Fibroblast of gingiva (primary cell): ENCODE measurements at places on chromosomes 16 and 17.
A peak's percentile ranks its signal among the peaks of the same experiment; 100 is the strongest.

DNA sequence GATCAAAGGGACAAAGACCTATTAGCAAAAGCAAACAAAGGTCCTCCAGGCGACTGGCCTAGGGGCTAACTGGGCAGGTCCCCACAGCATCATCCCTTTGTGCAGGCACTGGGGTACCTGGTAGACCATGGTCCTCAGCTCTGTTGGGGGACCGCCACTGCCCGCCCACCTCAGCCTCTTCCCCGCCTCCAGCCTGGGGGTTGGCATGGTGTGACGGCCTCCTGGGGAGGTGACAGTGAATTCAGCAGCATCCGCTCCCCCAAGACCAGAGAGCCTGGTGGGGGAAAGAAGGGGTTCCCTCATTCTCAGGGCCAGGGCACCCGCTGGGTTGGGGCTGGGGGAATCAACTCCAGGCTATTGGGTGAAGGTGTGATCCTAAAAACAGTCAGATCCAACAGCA, 38.7 kb upstream of the DNAH9 start:
- DNase-seq: no peak

DNA sequence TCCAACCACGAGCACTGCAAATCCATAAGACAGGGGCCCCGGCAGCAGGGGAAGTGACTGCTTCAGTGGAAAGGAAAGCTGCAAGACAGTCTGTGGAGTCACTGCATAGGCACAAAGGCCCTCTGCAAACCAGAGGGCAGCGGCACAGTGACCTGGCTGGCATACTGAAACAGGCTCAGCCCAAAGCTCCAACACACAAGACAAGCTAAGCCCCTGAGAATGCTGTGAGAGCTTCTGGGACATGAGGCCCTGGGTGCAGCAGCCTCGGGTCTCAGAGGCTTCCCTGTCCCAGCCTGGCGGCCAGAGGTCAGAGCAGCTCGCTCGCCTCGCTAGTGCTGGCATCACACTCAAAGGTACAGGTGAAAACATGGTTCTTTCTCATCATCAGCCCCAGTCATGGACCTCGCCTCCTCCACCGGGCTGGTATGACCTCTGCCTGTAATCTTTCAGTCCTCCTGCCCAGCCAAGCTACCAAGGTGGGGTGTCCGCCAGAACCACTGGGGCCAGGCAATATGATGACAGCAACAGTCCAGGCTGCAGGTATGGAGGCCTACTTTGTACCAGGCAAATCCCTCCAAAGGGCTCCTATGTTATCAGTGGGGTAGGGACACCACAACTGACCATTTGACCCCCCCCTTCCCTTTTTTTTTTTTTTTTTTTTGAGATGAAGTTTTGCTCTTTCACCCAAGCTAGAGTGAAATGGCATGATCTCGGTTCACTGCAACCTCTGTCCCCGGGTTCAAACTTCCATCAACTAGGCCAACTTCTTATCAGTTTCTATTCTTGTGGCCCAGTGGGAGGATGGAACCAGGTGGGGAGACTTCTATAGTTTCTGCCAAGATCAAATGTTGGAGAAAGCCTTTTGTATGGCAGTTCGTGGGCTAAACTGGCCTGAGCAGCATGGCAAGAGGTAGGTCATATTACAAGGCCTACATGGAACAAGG, 19.2 kb downstream of the ST3GAL2 start:
- DNase-seq: no peak

- no peak for DNase-seq
Observed at GRCh38 chr17:70750983-70751382, 581.7 kb downstream of the KCNJ2 start.

- DNase-seq: peak; percentile 27
Observed at GRCh38 chr16:87447323-87447722, 45.5 kb downstream of the ZCCHC14 start.

DNA sequence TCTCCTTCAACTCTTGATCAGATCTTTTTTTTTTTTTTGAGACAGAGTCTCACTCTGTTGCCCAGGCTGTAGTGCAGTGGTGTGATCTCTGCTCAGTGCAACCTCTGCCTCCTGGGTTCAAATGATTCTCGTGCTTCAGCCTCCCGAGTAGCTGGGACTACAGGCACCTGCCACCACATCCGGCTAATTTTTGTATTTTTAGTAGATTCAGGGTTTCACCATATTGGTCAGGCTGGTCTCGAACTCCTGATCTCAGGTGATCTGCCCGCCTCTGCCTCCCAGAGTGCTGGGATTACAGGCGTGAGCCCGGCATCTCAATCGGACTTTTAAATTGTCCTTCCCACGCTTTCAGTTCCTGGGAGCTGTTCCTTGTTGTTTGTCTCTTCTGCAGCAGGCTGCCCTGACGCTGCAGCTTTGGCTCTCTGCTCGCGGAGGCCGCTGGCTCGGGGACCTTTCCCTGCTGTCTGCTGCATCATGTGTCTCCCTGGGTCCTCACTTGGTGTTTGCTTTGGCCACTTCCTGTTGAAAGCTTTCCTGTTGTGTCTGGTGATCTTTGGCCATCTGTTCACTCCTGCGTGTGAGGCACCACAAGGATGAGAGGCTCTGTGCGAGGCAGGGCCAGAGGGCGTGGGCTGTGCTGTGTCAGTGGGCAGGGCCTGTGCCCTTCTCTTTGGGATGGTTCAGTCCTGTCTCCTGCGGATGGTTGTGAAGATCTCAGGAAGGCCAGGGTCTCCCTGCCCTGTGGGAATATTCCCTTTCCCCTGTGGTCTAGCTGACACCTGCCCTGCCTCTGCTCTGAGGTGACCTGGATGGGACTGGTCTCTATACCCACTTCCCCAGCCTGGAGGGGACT, 18.4 kb upstream of the CAPN15 start:
- DNase-seq: no peak

DNA sequence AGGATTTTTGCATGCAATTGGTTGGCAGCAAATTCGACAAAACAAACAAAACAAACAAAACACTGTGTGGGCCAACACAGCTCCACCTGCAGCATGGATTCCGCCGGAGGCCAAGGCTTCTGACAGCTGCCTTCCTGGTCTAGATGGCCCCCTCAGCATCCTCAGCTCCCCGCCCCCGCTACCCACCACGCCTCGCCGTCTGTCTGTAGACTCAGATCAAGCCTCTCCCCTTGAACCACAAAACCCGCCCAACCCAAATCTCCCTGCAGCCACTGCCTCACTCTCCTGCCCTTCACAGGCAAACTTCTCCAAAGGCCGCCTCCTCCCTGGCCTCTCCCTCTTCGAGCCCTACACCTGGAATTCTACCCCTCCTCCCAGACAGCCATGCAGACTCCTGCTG, 57.9 kb downstream of the RTN4RL1 start:
- DNase-seq: no peak

- peak; percentile 44 for DNase-seq
Observed at GRCh38 chr17:59406808-59407381, 75.4 kb downstream of the YPEL2 start.

DNA sequence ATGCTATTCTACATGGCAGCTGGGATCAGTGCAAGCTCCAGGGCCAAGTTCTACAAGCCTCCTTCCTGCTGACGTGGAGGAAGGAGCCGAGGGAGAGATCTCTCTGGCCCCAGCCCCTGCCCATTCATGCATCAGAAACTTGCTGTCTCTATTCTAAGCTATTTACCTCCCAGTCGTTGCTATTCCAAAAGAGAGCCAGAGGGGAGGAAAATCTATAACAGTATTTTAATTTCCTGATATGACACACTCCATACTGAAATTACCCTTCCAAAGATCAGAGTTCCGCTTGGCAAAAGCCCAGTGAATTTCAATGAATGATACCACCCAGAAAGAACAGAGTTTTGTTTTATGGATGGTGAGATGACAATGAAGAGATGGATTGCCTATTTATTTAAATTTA, 133.4 kb downstream of the GRIN2A start:
- DNase-seq: no peak

- DNase-seq: no peak
Observed at GRCh38 chr16:17222871-17223401, 247.8 kb downstream of the XYLT1 start.

GRCh38 chr17:21250854-21251253, 2.4 kb downstream of the NATD1 start:
- peak; percentile 63 for DNase-seq

GRCh38 chr16:1726661-1727502, 20.9 kb downstream of the MAPK8IP3 start:
- DNase-seq: no peak

DNA sequence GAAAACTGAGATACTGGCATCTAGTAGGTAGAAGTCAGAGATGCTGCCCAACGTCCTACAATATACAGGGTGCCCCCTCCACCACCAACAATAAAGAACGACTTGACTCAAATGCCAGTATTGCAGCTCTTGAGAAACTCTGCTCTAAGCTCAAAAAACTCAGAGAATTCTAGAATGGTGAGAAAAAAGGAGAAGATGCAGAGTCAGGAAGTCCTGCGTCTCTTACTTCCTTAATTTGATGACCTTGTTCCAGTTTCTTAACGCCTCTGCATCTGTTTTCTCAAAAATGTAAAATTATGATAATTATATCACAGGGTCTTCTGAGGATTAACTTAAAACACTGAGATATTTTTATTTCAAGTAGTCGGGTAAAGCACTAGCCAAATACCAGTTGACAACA, 1.7 kb upstream of the HSBP1 start:
- no peak for DNase-seq

DNA sequence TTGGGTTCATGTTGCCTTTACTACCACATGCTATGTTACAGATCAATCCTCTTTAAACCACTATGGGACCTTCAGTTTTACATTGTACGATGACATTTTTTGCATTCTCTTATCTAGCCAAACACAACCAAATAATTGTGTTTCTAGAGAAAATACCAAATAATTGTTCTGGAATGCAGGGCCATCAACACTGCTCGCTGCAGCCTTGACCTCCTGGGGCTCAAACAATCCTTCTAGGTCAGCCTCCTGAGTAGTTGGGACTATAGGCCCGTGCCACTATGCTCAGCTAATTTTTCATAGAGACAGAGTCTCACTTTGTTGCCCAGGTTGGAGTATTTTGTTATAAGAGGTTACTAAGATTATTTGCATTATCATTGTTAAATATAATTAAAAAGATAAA, 237.5 kb upstream of the PMFBP1 start:
- DNase-seq: no peak

GRCh38 chr17:10394201-10394887, 21.5 kb upstream of the MYH13 start:
- no peak for DNase-seq

DNA sequence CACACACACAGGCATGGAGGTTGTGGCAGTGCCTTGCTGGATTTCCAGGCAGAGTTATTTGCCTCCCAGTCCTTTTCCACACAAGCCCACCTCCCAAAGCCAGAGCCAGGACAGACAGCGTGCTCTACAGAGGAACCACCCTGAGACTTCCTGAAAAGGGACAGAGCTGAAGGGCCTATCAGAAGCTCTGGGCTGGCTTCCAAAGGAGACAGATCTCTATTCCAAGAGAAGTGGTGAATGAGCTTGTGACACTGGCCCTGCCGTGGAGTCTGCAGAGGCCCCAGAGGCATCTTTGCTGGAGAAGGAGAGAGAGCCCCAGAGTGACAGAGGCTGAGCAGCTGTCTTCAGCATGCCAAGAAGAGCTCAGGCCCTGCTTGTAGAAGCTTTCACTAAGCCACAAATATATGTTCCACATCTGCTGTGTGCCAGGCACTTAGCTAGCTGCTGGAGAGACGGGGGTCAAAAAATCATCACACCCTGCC, 8.3 kb upstream of the LPCAT2 start:
- peak; percentile 35 for DNase-seq

DNA sequence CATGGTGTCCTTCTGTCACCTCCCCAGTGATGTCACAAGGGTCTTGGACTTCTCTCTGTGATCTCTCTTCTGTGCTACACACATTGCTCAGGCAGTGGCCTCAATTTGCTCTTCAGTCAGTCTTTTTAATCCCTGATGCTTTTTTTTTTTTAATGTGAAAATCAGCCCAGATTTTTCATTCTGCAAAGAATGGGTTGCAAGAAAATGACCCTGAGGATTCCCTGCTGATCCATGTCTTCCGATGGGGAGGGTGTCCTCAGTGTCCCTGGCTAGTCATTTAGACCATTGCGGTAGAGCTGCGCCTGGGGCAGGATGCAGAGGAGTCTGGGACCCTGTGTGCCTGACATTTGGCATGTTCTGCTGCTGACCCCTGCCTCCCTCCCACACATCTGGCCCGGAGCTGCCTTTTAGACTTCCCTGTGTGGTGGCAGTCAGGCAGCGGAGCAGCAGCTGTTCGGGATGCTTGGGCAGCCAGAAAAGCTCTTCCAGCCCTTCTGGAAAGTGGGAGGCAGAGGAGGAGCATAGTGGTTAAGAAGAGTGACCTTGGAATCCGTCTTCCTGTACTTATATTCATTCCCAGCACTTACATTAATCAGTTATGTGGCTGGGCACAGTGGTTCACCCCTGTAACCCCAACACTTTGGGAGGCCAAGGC, 12.3 kb downstream of the GPT2 start:
- no peak for DNase-seq

- no peak for DNase-seq
Observed at GRCh38 chr16:874366-875181, 74.0 kb upstream of the GNG13 start.

GRCh38 chr16:48434653-48435317, 49.6 kb upstream of the SIAH1 start:
- DNase-seq: peak; percentile 80

DNA sequence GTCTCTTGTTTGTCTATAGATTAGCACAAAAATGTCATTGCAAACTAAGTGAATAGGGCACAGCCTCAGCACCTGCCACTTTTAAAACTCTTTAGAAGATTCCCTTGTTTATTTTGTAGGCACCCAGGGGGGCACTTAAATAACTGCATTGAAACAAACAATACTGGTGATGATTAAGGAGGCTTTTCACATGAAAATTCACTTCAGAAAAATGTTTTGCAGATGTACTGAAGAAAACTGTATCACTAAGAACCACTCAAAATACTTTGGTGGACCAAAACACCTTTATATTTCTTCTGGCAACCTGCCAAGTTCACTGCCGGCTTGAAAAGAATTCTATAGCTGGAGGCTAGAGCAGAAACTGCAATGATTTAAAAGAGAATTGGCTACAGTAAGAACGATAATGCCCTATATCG, 281.5 kb downstream of the TOX3 start:
- DNase-seq: no peak

DNA sequence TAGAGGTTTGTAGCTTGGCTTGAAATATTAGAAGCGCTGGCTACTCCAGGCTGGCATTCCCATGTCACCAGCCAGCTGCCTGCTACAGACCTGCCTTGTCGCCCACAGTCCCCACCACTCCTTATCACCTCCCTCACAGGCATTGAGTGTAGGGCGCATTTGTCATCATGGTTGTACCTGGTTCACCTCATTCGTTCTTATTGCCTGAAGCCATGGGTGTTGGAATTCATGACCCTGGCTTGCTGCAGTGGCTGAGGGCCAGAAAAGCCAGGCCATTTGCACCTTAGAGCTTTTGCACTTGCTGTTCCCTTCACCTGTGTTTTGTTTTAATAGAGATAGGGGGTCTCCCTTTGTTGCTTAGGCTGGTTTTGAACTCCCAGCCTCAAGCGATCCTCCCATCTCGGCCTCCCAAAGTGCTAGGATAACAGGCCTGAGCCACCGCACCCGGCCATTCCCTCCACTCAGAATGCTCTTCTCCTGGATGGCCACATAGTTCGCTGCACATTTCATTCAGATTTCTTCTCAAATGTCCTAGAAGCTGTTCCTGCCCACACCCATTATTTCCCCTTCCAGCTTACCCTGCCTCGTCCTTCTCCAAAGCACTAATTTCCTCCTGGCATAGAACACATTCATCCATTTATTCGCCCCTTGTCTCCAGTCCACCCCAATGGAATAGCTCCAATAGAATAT, 97.6 kb downstream of the C16orf78 start:
- DNase-seq: no peak

GRCh38 chr17:77738751-77739531, 219.6 kb upstream of the TNRC6C start:
- no peak for DNase-seq
